ENCODE measurements at places on chromosomes 3 and 15.

GRCh38 chr3:45499529-45499928 is 95.0 kb upstream of the LIMD1 start:
- no peak for DNase-seq

GRCh38 chr15:39934397-39935071 is 619 bp downstream of the EIF2AK4 start:
- DNase-seq = no peak

- DNase-seq = no peak
Measured at GRCh38 chr15:86163816-86164215, 84.1 kb downstream of the AGBL1 start.

GRCh38 chr3:10387881-10388609 is 67.1 kb upstream of the SEC13 start:
- no peak for DNase-seq

- DNase-seq = no peak
Measured at GRCh38 chr15:76181705-76182107, 121.9 kb downstream of the TMEM266 start.

DNA sequence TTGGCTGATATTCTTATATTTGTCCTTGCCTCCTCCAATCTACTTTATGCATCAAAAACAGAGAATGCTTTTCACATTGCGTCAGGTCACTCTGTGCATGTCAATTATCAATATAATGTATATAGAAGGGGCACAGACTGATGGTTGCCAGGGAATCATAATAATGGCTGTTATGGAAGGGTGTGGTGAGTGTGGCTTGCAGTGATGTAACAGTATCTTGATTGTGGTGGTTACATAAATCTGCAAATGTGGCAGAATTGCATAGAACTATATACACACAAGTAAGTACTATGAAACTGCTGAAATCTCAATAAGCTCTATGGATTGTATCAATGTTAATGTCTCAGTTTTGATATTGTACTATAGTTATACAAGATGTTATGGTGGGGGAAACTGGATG is 228.6 kb downstream of the TJP1 start:
- DNase-seq = no peak

DNA sequence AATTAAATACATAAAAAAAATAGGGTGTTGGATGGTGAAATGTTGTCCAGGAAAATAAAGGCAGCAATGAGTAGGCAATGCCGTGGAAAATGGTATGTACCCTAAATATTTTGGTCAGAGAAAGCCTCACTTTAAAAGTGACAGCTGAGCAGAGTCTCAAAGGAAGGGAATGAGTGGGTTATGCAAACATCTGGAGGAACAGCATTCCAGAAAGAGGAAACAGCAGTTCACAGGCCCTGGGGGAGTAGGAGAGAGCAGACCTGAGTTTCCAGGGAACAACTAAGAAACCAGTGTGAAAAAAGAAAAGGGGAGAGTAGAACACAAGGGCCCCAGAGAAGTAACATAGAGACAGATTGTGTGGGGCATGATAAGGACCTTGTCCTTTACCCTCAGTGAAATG is 230.0 kb upstream of the CNTN3 start:
- DNase-seq = no peak

GRCh38 chr15:81107889-81108288 is 26.2 kb upstream of the CFAP161 start:
- no peak for DNase-seq

GRCh38 chr15:47066392-47066791 is 650.9 kb upstream of the SEMA6D start:
- no peak for DNase-seq

- DNase-seq = no peak
Measured at GRCh38 chr15:52636459-52636858, 42.7 kb downstream of the ATOSA start.

- no peak for DNase-seq
Measured at GRCh38 chr3:71201939-71202338, 381.6 kb downstream of the FOXP1 start.

DNA sequence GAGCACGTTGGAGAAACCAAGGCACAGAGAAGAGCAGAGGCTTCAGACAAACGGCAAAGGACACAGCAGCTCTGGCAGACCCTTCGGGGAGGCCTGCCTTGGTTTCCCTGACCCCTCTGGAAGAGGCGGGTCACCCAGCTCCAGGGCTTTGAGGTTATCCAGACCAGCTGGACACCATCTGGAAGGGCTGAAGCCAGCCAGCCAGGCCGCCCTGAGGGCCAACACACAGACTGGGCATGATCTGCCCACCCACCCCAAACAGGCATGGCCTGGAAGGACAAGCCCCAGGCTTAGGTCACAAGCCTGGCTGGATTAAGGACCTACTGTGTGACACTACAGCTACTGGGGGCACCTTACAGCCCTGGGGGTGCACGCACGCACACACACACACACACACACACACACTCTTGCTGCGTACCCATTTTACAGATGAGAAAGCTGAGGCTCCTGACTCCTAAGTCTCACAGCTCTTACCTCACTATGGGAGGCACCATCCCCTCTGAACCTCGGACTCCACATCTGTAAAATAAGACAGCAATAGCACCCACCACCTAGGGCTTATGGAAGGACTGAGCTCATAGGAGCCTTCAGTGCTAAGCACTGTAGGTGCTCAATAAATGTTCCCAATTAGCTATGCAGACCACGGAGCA is 10.8 kb downstream of the PLXND1 start:
- DNase-seq = no peak

DNA sequence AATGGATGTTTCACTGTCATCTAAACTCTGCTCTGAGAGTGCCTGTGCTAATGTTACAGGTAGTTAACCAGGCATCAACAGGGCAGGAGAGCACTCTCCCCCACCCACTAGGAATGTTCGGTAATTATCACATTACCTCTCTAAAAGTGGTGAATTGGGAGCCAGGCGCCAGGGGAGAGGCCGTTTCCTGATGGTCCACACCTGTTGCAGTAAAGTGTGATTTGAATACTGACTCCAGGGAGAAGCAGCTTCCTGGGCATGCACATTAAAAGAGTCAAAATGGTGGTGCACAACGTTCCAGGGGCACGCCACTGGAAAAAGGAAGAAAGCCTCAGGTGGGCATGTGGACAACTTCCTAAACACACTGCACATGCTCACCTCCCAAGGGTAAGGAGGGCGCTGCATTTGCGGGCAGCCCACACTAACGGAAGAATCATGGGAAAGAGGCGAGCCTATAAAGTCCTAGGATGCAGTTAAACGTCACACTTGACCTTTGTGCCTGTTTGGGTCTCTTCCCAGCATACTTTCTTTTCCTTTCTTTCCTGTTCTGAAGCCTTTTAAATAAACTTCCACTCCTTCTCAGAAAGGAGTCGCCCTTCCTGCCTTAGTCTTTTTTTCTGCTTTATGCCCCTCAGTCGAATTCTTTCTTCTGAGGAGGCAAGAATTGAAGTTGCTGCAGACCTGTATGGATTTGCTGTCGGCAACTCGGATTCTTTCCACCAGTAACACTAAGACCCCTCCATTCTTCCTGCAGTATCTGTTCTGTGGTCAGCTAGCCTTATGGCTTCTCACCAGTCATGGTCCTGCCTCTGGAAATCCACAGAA is 28.9 kb upstream of the GPD1L start:
- DNase-seq = no peak

- peak; percentile 71 for DNase-seq
Measured at GRCh38 chr3:171459137-171459941, 866 bp downstream of the TNIK start.

DNA sequence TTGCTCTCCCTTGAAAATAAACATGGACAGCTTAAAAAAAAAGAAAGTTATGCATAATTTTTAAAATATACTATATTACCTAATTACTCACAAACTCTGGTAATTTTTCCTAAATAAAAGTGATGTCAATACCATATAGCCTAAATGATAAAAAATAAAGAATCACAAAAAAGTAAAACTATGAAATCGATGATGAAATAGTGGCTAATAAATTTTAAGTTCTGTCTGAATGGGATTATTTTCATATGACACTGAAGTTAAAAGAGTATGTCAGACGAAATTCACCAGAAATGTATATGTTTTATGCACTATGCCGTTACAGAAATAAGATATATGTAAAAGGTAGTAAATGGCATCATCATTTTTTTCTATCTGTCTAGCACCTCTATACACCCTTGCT is 51.4 kb downstream of the FSIP1 start:
- DNase-seq = no peak

- DNase-seq = no peak
Measured at GRCh38 chr3:43616034-43616433, 5.8 kb downstream of the ANO10 start.

GRCh38 chr3:190533511-190534281 is 19.8 kb downstream of the IL1RAP start:
- no peak for DNase-seq

All from CD4-positive, alpha-beta T cell treated with Interleukin-12 subunit alpha and Interleukin-12 subunit beta, for 1 hour (primary cell).